GM12864 (cell line): ENCODE measurements at places on chromosomes 4 and X.

DNA sequence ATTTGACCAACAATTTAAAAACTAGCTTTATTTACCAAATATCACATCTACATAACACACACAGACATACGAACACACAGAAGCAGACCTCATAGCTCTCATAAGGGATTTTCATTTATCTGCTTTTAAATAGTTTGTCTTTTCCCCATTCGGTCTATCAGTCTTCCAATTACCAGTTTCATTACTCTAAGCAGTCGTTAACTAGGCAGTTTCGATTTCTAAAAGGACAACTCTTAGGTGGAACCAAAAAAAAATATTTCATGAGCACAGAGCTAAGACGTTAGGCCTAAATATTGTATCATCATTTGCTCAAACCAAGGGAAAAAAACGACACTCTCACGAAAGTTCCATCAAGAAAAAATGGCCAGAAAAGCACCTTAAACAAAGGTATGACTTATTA lies 228.4 kb downstream of the SPANXN1 start:
- no peak for DNase-seq

DNA sequence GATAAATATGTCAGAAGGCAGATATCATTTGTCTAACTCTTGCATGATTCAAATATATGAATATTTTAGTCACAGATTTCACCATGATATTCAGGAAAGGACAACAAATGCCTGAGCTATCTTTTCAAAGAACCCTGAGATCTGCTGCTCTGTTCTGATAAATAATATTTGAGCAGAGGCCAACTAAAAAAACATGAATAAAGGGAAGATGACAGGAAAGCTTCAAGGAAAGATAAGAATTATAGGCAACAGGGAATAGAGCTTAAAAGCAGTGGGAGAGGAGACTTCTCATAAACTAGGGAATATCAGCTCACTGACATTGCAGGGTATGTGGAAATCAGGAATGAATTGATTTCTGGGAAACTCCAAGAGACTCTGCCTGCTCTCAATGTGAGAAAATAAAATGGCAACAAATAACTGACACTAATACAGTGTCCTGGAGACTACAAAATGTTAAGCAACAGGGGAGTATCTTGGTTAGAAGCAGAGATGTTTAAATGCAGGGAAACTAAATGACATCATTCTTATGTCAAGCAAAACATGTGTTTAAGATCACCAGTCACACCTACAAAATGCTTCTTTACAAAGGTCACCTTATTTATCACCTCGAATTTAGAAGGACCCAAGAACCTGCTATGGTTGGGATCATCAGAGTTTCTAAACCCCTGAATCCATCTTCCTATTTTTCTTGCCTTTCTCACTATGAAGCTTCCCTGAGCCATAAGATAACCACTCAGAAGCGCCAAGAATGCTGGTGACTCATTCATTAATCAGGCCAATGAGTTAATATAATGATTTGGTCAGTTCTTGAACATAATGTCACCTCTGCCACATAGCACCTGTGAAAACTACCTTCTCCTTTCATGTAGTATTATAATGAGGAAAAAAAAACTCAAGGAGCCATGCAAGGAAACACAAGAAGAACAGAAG lies 78.1 kb downstream of the NDST3 start:
- no peak for DNase-seq

DNA sequence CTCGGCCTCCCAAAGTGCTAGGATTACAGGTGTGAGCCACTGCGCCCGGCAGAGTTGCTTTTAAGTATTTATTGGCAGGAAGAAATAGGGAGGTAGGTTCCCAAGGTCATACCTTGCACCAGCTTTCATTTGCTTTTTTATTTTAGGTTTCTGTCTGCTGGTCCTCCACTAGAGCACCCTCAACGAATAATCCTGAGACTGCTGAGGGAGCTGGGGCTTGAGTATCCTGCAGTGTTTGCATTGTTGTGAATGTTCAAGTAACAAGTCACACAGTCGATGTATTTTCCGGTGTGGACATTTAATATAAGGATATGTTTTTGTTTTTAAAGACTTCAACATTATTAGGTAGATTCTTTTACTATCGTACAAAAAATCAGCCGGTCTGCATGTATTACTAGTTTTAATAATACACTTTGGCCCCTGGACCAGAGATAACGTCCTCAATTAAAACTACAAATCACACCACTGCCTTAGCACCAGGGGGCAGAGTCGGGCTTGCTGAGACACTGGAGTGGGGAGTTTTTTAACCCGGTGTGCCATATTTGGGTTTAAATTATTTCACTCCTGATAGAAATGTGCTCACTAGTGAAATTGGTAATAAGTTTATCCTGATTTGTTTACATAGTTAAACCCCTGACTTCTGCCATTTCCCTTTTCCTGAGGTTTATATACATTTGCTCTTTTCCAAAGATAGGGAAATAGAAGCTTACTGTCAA lies 11.6 kb downstream of the SMIM20 start:
- DNase-seq = no peak

DNA sequence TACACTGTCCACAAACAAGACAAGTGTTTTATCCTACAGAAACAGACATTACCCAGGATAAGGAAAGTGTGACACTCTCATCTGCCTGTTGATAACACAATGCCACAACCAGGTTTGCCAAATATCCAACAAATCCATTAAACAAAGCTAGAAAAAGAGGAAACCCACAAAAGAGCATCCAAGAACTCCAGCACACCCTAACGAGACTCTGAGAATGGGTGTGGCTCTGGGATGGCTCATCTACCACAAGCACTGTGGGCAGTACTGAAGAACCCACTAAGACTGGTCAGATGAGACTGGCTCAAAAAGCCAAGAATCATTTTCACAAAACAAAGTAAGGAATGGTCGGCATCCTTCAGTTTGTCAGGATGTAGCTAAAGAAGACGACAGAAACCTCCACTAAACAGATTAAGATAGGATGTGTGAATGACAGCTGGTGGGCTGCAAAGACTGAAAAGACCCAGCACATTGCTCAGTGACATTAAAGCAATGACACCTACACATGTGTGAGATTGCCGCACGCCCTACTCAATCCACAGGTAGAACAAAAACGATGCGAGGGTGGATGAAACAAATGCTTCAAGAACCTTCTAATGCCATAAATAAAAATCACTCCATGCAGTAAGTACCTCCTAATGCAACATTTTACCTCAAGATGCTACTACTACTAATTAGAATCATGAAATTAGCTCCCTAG lies 14.7 kb downstream of the ATP8A1 start:
- DNase-seq = no peak

DNA sequence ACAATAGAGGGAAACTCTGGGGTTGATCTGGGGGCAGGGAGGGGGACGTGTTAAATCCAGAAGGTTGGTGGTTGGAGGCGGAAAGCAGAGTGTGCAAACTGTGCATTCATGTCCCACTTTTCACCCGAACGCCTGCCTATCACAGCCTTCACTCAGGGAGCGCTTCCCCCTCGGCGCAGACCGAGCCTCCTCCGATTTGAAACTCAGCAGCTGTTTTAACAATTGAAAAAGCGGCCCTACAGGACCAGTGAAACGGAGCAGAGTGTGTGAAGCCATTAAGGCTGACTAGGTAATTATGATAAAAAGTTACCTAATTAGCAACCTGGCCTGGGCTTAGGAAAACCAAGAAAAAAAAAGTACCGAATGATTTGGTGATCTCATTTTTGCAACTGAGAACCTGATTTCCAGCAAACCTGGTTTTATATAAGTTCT lies 685 bp upstream of the NDNF start:
- DNase-seq = no peak

DNA sequence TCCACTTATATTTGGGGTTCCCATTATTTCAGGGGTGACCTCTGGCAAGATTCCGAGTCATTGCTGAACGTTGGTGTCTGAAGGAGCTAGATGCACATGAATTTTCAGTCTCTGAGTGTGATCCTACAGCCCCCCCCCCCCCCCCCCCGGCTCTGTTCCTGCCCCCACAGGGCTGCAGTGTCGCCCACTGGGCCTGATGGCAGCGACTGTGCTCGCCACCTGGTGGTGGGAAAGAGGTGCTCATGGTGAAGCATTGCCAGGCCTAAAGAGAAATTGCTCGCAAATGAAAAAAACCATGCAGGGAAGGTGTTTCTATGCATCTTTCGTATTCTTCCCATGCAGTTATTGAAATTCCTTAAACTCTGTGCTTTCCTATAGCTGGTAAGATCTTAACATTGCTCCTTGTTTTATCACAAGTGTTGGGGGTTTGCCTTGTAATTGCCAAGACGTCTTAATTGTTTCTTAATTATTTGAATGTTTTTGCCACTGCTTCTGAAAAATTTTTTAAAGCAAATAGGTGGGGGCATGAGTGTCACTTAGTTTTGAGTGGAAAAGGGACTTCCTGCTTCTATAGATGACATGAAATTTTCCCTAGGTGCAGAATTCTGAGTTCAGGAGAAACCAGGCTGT lies 63.2 kb downstream of the CLDN22 start:
- no peak for DNase-seq

DNA sequence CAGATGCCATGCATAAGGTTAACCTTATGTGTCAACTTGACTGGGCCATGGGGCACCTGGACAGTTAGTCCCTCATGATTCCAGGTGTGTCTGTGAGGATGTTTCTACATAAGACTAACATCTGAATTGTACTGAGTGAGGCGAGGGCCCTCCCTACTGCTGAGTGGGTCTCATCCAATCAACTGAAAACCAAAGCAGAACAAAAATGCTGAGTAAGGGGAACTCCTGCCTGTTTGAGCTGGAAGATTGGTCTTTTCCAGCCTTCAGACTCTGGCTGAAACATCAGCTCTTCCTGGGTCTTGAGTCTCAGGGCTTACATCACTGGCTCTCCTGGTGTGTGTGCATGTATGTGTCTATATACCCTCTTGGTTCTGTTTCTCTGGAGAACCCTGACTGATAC lies 13.8 kb downstream of the NELFA start:
- no peak for DNase-seq

GRCh38 chr4:98568941-98569663 lies 89.3 kb downstream of the TSPAN5 start:
- no peak for DNase-seq

DNA sequence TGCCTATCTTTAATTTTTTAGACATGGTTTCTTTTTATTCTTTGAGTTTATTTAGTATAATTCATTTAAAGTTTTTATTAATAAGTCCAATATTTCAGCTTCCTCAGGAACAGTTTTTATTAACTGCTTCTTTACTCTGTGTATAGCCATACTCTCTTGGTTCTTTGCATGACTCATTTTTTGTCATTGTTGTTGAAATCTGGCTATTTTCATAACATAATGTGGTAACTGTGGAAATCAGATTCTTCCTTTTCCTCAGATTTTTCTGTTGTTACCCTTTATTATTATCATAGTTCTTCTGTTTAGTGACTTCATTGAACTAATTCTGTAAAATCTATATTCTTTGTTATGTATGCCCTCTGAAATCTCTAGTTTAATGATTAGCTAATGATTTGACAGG lies 124.9 kb upstream of the CYSLTR1 start:
- no peak for DNase-seq

- no peak for DNase-seq
Observed at GRCh38 chrX:86349115-86349514, 200.9 kb downstream of the DACH2 start.

DNA sequence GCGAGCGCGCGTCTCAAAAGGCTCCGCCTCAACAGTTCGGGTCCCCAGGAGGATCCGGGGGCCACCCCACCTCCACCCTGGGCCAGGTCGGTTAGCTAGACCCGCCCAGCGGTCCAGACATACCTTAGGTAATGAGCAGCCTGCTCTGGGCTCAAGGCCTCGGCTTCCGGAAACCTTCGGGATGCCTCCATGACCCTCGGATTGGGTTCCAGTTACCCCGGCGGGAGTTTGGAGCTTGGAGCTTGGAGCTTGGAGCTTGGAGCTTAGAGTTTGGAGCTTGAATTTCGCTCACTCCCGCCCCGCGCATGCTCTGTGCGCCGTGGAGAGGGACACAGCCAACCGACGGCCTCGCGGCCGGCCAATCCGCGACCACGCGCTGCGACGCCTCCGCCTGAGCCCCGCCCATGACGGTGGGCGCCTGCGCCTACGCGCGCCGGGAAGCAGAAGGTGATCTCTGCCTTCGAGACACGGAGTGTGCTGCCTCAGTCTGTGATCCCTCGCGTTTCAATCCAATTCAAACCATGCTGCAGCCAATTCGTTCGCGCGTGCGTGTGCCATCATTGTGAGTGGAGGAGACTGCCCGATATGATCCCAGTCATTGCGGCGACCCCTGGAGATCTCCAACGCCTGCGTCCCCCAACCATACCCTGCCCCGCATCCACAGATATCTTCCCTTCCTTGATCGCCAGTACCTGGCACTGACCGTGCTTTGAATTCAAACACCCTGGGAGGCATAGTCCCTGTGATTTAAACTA lies at the start of gene ERCC6L:
TSS of gene ERCC6L (minus strand) at position 307 of the 755 bp plus-strand sequence. CDS start at position 191, 116 bp downstream.
- peak; percentile 47 for DNase-seq

DNA sequence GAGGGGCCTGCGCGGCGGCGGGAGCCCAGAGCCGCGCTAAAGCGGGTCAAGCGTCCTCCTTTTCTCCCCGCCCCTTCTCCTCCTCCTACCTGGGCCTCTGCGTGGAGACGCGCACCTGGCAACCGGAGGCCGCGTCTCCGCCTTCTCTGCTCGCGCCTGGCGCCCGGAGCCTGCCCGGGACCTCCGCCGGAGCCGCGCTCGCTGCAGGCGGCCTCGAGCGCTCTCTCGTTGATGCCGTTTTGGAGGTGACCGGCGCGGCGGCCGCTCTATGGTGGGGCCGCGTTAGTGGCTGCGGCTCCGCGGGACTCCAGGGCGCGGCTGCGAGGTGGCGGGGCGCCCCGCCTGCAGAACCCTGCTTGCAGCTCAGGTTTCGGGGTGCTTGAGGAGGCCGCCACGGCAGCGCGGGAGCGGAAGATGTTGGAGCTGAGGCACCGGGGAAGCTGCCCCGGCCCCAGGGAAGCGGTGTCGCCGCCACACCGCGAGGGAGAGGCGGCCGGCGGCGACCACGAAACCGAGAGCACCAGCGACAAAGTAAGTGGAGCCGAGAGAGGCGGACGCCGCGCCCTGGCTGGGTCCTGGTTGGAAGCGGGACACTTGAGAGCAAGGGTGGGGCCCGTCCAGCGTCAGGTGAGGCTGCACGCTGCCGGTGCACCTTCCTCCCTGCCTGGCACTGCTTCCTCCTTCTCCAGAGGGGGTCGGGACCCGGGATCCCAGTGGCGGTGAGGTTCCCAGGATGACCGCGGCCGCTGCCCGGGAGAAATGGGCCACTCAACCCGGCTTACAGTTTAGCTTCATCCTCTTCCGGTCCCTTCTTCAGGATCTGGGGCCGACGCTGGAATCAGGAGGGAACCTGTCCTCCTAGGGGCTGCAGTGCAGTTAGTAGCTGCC lies at the start of gene CDS1:
TSS of gene CDS1 (plus strand) at position 140 of the 888 bp plus-strand sequence. CDS start at position 415, 275 bp downstream.
- no peak for DNase-seq

GRCh38 chr4:8028884-8029568 lies 89.4 kb upstream of the AFAP1 start:
- no peak for DNase-seq

DNA sequence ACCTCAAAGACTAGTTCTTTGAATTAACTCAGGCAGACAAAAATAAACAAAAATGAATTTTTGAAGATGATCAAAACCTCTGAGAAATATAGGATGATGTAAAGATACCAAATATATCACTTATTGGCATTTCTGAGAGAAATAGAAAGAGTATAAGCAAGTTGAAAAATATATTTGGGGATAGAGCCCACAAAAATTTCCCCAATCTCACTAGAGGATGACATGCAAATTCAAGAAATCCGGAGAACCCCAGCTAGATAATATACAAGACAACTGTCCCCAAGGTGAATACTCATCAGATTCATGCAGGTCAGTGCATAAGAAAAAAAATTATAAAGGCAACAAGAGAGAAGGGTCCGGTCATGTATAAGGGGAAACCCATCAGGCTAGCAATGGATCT lies 129.1 kb downstream of the CXXC4 start:
- DNase-seq = no peak

- no peak for DNase-seq
Observed at GRCh38 chrX:69063486-69063885, 101.8 kb downstream of the PJA1 start.
